ENCODE measurements at places on chromosomes 12 and 14. TPM values are rescaled to one million over a fixed set of nuclear protein-coding genes. Genes with fewer than 3 reads are reported as not detected.

Gene TAS2R9
- total RNA-seq, result not detected

Gene SLC25A47
- not detected for total RNA-seq

Gene DERA
- 16.9 TPM for total RNA-seq

Gene ATL1
- total RNA-seq, result 1.7 TPM

Gene SLC2A14
- total RNA-seq, result not detected

Gene GYS2
- not detected for total RNA-seq

Gene SALL2
- total RNA-seq, result 6.8 TPM

Gene RESF1
- 16.8 TPM for total RNA-seq

Gene PLEKHG7
- total RNA-seq, result not detected

Gene ZDHHC22
- total RNA-seq, result not detected

Gene ITGB7
- total RNA-seq, result 1.6 TPM

Gene AQP6
- 0.17 TPM for total RNA-seq

Gene SLC5A8
- not detected for total RNA-seq

Gene KRT74
- 1.6 TPM for total RNA-seq

Gene CATSPERB
- 0.82 TPM for total RNA-seq

Gene LRRC43
- total RNA-seq, result 0.69 TPM

Gene IL23A
- not detected for total RNA-seq

Gene HOXC12
- total RNA-seq, result not detected

Gene TMEM179
- total RNA-seq, result 1.2 TPM

Gene STYK1
- total RNA-seq, result not detected

Gene PTPRQ
- total RNA-seq, result 16.9 TPM

Gene NEMP1
- total RNA-seq, result 4.4 TPM

Gene FBLN5
- 173 TPM for total RNA-seq

Gene MDM1
- total RNA-seq, result 14.6 TPM

Gene SLC22A17
- 72.5 TPM for total RNA-seq
